ENCODE measurements at places on chromosomes 11 and 22. TPM values are rescaled to one million over a fixed set of nuclear protein-coding genes. Genes with fewer than 3 reads are reported as not detected.

Gene OR9Q2
- not detected for total RNA-seq

Gene P4HA3
- total RNA-seq, result 0.38 TPM

Gene APIP
- 30.4 TPM for total RNA-seq

Gene TMEM225
- total RNA-seq, result not detected

Gene HOATZ
- total RNA-seq, result not detected

Gene PUS3
- 8.2 TPM for total RNA-seq

Gene ABCG4
- 1.8 TPM for total RNA-seq

Gene GLYAT
- total RNA-seq, result 1.2 TPM

Gene PRODH
- 2.3 TPM for total RNA-seq

Gene SPON1
- total RNA-seq, result 21.1 TPM

Gene PTPN5
- total RNA-seq, result 2.3 TPM

DNA sequence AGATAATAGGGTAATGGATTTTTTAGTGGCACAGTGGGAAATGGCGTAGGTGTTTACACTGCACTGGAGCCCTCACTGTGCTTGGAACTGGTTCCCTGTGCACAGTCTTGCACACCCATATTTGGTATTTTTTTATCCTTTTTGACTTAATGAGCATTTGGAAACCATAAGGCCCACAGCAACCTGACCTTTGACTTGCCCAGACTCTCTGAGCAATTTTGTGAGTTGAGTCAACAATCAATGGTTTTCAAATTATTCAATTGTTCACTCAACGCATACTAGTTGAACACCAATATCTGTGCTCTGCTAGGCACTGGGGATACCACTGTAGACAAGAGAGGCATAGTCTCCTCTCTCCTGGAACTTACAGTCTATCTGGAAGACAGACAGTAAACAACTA lies 14.3 kb downstream of the CD44 start:
- DNase-seq, result no peak

GRCh38 chr11:75350743-75351540 lies 519 bp downstream of the ARRB1 start:
- DNase-seq, result peak; percentile 66

DNA sequence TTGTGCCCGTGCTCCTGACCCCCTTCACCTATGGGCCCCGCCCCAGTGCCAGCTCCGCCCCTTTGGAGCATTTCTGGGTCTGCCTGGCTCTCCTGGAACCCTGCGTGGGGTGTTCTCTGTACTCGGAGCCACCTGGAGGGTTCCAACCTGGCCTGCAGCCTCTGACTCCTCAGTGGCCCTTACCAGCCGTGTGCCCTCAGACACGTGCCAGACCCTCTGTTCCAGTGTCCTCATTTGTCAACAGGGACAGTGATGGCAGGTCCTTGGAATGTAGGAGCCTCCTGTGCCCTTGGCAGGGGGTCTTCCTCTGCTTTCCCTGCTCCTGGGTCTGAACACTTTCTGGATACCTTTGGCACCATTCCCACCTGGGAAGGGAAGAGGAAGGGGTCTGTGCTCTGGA lies 96.4 kb downstream of the CACNA1I start:
- no peak for DNase-seq

- no peak for DNase-seq
These were observed 15.8 kb downstream of the VPS37C start for GRCh38 chr11:61145228-61146005.

DNA sequence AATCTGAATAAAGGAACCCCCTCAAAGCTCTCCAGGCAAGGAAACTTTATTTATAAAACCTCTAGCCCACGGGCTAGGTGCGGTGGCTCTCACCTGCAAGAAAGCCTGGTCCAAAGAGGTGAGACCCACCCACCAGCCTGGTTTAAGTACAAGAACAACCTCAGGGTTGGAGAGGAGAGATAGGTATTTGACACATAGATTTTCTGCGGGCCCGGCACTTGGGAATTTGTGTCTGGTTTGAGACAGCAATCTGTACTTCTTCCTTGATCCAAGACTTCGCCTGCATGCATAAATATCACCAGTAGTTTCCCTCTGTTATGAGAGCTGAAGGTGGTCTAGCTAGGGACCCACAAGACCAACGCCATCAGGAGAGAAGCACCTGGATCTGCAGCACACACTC lies 73.2 kb upstream of the CAPRIN1 start:
- no peak for DNase-seq

DNA sequence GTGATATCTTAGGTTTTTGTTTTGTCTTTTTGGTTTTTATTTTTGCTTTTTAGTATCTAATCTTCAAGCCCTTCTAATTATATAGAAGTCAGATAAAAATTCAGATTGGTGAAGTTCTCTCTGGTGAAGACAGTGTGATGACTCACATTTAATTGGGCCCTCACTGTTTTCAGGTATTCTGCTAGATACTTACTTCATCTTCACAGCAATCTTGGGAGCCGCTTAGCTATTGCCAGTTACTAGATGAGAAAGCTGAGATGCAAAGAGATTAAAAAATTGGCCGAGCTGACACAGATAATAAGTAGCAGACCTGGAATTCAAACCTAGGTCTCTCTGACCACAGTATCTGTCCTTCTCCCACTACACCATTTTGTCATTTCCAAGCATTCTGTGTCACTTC lies 75.0 kb downstream of the PPP2R1B start:
- no peak for DNase-seq

- DNase-seq, result no peak
These were observed 33.1 kb upstream of the PICALM start for GRCh38 chr11:86101941-86102407.

DNA sequence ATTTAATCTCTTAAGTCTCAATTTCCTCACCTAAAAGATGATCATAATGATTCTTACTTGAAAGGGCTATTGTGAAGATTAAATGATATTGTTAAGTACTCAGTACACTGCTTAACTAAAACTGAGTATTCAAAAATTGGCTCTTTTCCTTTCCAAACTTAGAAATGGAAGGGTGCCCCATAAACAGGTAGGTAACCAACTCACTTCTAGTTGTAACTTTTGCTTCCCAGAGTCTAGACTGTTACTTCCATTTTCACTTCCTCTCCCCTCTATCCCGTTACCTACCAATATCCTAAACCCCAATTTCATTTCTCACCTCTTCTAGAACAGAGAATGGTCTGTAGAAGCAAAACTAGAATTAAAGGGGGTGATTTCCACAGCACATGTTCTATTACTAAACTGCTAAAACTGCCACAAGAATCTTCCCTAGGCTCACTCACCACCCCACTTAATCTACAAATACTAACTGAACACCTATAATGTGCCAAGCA lies 50.0 kb downstream of the RRAS2 start:
- no peak for DNase-seq

- no peak for DNase-seq
These were observed 556.3 kb upstream of the ANO5 start for GRCh38 chr11:21636561-21636960.

- no peak for DNase-seq
These were observed 62.3 kb downstream of the IGLL5 start for GRCh38 chr22:22949953-22950352.

DNA sequence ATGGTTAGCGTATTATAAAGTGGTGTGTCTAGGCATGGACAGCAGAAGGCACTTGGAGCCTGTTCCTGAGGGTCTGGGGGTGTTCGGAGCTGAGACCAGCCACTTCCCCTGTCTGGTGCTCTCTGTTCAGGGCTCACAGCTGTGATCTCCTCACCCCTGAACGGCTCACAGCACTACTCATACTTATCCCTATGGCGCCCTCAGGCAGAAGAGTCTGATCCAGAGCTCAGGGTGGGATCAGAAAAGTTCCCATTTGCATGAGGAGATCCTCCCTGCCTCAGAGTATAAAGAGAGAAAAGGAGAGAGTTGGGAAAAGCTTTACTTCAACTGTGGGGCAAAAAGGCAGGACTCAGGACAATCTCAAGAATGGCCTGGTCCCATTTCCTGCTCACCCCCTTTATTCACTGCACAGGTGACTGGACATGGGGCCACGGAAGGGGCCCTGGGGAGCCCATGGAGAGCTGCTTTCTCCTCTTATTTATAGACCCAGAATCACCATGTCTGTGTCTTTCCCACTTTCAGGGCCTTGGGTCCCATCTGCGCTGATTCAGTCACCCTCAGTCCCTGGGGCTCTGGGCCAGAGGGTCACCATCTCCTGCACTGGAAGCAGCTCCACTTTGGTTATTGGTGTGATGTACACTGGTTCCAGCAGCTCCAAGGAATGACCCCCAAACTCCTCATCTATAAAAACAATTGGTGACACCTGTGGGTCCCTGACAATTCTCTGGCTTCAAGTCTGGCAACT lies 97.0 kb upstream of the TOP3B start:
- no peak for DNase-seq

- no peak for DNase-seq
These were observed 84.9 kb upstream of the NARS2 start for GRCh38 chr11:78659326-78660270.

- DNase-seq, result no peak
These were observed 37.2 kb upstream of the CSNK2A3 start for GRCh38 chr11:11390068-11390771.

GRCh38 chr11:130786586-130786985 lies 129.7 kb downstream of the SNX19 start:
- DNase-seq, result no peak

- no peak for DNase-seq
These were observed 3.4 kb upstream of the NHERF4 start for GRCh38 chr11:119181677-119182412.

GRCh38 chr11:116360221-116360941 lies 412.4 kb downstream of the BUD13 start:
- DNase-seq, result no peak

DNA sequence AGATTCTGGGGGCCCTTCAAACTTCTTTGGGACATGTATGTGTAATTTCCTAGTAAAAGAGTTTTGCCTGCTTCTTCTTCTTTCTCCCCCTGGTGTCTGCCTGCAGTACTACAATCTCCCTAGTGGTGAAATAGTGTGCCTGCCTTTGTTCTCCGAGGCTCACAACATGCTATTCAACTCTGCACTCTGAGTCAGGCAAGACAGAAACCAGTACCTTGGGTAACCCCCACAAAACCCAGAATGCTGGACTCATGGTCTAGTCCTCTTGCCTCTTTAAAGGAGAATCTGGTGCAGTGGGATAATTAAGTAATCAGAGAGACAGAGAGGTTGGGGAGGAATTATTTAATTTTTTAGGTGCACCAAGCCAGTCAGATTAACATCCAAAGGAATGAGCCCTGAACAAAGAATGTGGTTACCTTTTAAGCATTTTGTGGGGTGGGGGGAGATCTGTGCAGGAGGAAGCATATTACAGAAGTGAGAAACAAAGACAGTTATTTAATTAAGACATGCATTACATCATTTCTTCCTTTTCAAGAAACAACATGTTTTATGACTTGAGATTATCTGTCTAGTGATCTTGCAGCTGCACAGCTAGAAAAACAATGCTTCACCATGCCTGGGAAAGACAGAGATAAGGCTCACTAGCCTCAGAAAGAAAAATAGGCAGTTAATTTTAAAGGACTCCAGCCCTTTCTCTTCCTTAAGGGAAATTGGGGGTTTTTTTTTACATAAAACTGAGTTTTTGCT lies 11.0 kb upstream of the MS4A6A start:
- peak; percentile 53 for DNase-seq

DNA sequence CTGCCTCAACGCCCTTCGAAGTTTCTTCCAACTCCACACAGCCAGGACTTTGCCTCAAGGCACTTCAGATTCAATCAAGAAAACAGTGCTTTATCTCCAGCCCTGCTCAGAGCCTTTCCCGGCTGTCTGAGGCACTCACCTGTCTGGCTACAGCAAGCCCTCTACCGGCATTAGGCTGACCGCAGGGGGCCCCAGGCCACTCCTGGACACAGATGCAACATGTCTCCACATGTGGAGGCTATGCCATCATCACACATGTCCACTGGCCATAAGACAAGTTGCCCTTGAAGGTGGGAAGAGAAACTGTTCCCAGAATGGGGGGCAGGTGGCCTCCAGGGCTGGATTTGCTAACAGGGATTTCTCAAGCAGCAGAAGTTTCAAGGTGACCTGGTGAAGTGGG lies 10.0 kb downstream of the SCUBE1 start:
- DNase-seq, result no peak

- DNase-seq, result no peak
These were observed 170.1 kb downstream of the GRIK4 start for GRCh38 chr11:120681434-120682331.

DNA sequence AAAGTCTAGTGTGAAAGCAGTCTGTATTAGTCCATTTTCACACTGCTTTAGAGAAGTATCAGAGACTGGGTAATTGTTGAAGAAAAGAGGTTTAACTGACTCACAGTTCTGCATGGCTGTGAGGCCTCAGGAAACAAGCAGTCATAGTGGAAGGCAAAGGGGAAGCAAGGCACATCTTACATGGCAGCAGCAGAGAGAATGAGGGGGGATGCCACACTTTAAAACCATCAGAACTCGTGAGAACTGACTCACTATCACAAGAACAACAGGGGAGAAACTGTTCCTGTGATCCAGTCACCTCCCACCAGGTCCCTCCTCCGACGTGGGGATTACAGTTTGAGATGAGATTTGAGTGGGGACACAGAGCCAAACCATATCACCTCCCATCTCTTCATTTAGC lies 13.8 kb upstream of the TUBA8 start:
- DNase-seq, result no peak

GRCh38 chr11:81725701-81726100 lies 1008.0 kb downstream of the FAM181B start:
- DNase-seq, result no peak

GRCh38 chr22:48546653-48547424 lies 1280.8 kb downstream of the BRD1 start:
- no peak for DNase-seq

DNA sequence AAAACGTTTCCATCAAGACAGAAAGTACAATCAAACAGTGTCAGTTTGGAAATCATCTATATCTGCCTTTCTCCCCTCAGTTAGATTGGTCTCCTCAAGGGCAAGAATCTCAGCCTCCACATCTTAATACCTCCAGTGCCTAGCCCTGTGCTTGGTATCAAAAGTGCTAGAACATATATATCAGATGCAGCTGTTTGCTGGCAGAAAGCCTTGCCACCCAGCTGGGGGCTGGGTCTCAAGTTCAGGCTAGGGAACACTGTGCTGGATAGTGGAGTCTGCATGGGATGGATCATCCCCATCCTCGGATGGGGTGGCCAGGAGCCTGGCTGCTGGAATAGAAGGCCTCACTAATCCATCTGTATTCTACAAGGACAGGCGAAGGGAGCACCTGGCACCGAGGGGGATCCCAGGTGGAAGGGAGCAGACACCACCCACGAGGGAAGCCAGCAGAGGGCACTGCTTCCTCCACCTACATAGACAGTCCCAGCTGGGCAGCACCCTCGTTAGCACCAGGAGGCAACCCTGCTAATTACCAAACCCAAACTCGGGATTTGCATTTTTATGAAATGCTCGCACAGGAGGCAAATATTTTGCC lies 602.2 kb downstream of the BUD13 start:
- no peak for DNase-seq
